ENCODE measurements at places on chromosomes 4 and X.

GRCh38 chrX:120617996-120618630 is 11.7 kb downstream of the C1GALT1C1 start:
- no peaks in the 10 kb centered on the region for H3K4me1 ChIP-seq
- no peak overlapping the region for H3K27ac ChIP-seq
- DNase-seq, result no peak

DNA sequence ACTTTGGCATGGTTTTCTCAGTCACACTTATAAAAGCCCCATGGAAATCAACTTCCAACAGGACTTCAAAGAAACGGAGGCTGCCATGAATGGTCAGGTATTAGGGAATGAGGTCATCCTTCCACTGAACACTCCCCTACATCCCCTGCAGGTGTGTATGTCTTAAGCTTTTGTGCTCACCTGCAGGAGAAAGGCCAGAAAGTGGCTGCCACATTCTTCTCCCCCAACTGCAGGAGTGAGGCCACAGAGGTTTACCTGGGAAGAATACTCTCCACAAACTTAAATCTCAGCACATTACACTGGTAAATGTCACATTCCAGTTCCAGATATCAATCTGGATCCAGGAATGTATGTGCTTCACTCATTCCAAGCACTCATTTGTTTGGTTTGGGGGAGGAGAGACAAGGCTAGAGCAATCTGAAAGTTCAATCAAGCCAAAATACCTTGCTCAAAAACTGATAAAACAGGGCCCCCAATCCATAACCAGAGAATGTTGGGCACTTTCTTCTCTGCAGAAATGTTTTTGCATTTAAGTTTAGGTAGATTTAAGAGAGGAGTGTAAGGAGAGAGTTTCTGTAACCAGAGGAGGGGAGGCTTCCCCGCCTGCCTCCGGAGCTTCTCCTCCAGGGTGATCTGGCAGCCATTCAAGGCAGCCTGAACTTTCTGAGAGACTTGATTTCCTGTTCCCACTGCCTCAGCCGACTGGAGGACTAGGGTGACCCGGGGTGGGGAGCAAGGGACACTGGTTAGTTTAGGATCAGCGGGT is 15.4 kb downstream of the FAM9C start:
- H3K4me1 ChIP-seq, result peaks cover 20% of the 10 kb centered on the region
- DNase-seq, result peak; percentile 75
- no peak overlapping the region for H3K4me3 ChIP-seq
- no peaks in the 10 kb centered on the region for H3K27me3 ChIP-seq
- no peaks in the 10 kb centered on the region for H3K36me3 ChIP-seq
- H3K27ac ChIP-seq, result no peak overlapping the region

DNA sequence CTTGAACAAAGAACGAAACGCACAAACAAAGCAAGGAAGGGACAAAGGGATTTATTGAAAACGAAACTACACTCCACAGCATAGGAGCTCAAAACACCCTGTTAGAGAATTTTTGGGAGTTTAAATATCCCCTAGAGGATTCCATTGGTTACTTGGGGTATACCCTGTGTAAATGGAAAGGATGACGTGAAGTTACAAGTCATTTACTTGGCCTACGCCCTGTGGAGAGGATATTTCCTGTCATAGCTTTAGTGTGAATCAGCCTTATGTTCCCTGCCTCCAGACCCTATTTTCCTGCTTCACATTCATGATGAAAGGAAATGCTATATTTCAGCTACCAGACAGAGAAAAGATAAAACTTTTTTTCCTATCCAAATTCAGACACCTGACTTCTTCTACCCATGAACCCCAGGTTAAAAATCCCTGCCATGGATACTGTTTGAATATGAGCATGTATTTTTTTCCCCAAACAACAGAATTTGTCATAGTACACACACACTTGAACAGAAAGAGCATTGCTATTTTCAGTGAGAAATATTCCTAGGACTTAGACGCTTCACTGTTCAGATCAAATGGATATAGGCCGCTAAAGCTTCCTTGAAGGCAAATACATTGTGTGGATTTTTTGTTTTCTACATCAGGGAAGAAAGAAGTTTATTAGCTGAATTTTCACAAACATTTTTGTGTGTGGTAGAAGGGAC is 20.4 kb downstream of the PIN4 start:
- H3K4me3 ChIP-seq, result no peak overlapping the region
- H3K4me1 ChIP-seq, result no peaks in the 10 kb centered on the region
- H3K27ac ChIP-seq, result no peak overlapping the region
- DNase-seq, result no peak

GRCh38 chr4:36702245-36702644 is 420.8 kb downstream of the DTHD1 start:
- H3K36me3 ChIP-seq, result no peaks in the 10 kb centered on the region
- no peak overlapping the region for H3K4me3 ChIP-seq
- no peak for DNase-seq

DNA sequence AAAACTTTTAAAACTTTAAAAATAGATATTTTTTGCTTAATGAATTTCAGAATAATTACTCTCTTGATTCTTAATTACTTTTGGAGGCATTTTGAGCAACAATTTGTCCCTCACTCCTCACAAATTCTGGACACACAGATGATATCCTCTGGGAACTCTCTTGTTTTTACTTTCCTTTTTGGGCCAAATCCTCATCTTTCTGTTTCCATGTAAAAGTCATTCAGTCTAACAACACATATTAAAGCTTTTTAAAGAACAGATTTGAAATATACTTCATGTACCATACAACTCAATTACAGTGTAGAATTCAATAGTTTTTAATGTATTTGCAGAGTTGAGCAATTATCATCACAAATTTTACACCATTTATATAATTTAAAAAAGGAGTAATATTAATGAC is 983.1 kb downstream of the STIM2 start:
- H3K36me3 ChIP-seq, result no peaks in the 10 kb centered on the region
- H3K27me3 ChIP-seq, result no peaks in the 10 kb centered on the region
- H3K4me1 ChIP-seq, result no peaks in the 10 kb centered on the region
- H3K4me3 ChIP-seq, result no peak overlapping the region
- H3K27ac ChIP-seq, result no peak overlapping the region
- no peak for DNase-seq

DNA sequence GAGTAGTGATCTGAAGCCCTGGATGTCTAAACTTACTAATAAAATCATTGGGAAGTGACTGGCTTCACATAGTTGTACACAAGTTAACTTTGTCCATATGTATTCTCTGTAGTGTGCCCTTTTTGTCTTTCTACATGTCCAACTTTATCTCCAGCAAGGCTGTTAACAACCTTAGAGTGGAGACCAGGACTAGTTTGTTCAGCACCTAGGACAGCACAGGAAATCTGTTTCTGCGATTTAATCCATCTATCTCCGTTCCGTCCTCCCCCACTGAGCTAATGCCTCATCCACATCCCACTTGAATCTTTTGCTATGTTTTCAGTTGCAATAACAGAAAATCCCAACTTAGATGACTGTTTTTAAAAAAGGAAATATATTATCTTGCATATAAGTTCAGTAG is 3.4 kb upstream of the ARR3 start:
- peaks cover 3% of the 10 kb centered on the region for H3K4me1 ChIP-seq
- H3K36me3 ChIP-seq, result no peaks in the 10 kb centered on the region
- no peak overlapping the region for H3K4me3 ChIP-seq
- no peak for DNase-seq
- no peaks in the 10 kb centered on the region for H3K27me3 ChIP-seq
- H3K27ac ChIP-seq, result no peak overlapping the region

- no peaks in the 10 kb centered on the region for H3K27me3 ChIP-seq
- no peak overlapping the region for H3K27ac ChIP-seq
- no peaks in the 10 kb centered on the region for H3K36me3 ChIP-seq
Observed at GRCh38 chr4:135249024-135249423, 1047.4 kb upstream of the PABPC4L start.

DNA sequence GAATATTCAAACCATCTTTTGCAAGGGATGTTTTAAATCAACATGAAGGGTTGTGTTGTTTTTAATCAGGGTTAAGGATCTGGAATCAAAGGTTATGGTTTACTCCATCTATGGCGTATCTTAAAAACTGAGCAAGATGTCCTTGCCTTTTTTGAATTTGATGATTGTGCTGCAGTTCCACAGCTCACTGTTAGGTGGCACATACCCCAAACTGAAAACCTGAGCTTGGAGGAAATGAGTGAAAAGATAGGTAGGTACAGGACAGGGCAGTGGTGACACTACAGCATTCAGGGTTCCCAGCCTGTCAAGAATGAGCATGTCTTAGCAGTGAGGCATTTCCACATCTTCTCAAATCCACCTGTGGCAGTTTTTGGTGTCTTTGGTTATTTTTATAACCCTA is 13.1 kb upstream of the EOLA1 start:
- H3K4me3 ChIP-seq, result no peak overlapping the region
- no peak overlapping the region for H3K27ac ChIP-seq
- no peak for DNase-seq
- H3K36me3 ChIP-seq, result no peaks in the 10 kb centered on the region

GRCh38 chr4:165190591-165191347 is 16.6 kb upstream of the KLHL2 start:
- H3K4me3 ChIP-seq, result no peak overlapping the region
- H3K27ac ChIP-seq, result no peak overlapping the region
- no peaks in the 10 kb centered on the region for H3K36me3 ChIP-seq
- no peaks in the 10 kb centered on the region for H3K4me1 ChIP-seq
- DNase-seq, result no peak
- H3K27me3 ChIP-seq, result no peaks in the 10 kb centered on the region

- H3K27ac ChIP-seq, result no peak overlapping the region
- no peaks in the 10 kb centered on the region for H3K36me3 ChIP-seq
- no peak overlapping the region for H3K4me3 ChIP-seq
- no peak for DNase-seq
Observed at GRCh38 chr4:184528051-184528450, 53.7 kb upstream of the IRF2 start.

DNA sequence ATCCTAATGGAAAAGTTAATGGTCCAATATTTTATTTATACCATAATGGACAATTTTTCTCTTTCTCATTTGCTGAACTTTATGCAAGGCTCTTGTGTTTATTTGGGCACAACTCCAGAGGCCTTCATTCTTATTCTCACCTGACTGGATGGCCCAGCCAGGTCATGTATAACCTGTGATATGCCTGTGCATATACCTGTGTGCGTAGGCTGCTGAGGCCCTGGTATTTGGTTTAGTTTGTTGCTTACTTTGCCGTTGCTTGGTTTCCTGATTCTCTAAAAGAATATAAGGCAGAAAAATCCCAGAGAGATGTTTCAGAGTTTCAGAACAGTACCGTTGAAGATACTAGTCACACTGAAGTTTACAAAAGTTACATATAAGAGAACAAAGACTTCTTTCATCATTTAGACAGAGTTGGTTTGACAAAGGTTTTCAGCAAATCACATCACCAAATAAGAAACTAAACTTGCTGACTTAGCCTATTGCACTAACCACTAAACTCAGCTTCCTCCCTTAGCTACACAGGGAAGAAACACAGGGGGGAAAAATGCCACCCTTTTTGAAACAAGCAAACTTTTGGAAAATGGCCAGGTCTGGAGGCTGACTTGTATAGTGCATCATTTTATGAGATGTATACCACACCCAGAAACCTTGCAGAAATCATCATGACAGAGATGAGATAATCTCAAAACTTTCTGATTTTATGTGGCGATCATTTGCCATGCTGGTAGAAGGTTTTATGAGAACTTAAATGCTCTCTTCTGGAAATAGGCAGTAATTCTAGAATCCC is 248.5 kb downstream of the GRIA3 start:
- H3K27me3 ChIP-seq, result no peaks in the 10 kb centered on the region
- no peak overlapping the region for H3K27ac ChIP-seq
- no peak overlapping the region for H3K4me3 ChIP-seq
- H3K4me1 ChIP-seq, result no peaks in the 10 kb centered on the region

DNA sequence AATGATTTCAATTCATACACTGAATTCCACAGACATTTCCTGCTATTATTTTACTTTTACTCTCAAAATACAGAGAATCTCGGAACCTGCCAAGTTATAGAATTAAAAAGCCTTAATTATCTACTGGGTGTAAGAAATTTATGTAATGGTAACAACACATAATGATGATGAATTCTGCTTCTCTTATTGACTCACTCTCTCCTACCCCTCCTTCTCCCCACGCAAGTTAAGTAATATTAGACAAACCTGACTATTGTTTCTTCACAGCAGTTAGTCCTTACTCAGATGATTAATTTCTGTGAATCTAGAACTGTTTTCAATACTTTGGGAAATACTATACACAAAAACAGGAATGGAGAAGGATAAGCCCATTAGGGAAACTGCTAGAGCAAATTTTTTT is 762.0 kb downstream of the CCSER1 start:
- no peaks in the 10 kb centered on the region for H3K36me3 ChIP-seq
- no peak overlapping the region for H3K4me3 ChIP-seq
- no peaks in the 10 kb centered on the region for H3K27me3 ChIP-seq
- no peak overlapping the region for H3K27ac ChIP-seq
- no peaks in the 10 kb centered on the region for H3K4me1 ChIP-seq

DNA sequence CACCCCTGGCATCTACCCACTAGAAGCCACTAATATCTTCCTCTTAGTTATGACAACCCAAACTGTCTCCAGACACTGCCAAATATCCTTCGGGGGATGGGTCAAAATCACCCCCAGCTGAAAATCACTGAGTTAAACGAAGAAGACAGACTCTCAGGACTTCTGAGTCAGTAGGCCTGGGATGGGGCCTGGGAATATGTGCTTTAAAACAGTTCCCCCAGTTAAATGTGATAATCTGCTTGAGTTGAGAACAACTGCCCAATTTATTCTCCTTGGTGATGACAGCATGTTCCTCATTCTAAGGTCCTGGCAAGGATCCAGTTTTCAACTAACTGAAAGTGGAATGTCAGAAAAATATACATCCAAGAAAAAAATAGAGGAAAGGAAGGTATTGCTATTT is 52.4 kb downstream of the CBLL2 start:
- H3K4me1 ChIP-seq, result no peaks in the 10 kb centered on the region
- H3K36me3 ChIP-seq, result no peaks in the 10 kb centered on the region
- no peak overlapping the region for H3K27ac ChIP-seq
- DNase-seq, result no peak
- no peaks in the 10 kb centered on the region for H3K27me3 ChIP-seq

DNA sequence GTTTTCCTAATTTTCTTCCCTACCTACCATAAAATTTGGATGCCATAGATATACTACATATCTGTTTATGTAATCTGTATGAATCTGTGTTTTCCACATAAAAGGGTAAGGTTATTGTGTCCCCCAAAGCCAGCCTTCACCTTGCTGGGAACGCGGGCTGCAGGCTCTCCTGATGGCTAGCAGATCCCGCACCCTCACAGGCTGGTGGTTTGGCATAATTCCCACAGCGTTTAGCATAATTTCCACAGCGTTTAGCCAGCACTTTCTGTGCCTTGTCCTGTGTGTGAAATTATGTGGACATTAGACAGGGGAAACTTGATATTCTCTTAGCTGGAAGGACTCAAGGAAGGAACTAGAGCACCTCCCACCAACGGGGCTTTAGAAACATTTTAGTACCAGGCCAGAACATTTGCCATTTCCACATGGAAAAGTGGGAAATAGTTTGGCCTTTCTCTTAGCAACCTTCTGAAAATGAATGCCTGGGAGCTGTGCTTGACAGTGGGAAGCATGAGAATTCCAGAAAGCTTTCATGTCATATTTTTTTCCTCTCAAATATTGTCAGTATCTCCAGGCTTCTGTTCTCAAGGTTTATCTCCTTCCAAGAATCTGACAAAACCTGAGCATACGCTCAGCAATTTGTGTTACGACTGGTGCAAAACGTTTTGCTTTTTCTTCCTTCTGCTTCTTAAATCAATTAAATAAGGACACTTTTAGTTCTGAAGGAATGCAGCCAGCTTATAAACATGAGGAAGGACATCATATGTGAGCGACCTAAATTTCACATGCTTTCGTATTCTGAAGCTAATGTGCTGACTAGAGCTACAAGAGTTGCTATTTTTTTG is 67.9 kb downstream of the STK32B start:
- H3K36me3 ChIP-seq, result no peaks in the 10 kb centered on the region
- peaks cover 5% of the 10 kb centered on the region for H3K4me1 ChIP-seq
- no peak overlapping the region for H3K27ac ChIP-seq
- H3K27me3 ChIP-seq, result no peaks in the 10 kb centered on the region
- H3K4me3 ChIP-seq, result no peak overlapping the region

Data from suprapubic skin (tissue), 4 donors.